ENCODE measurements at places on chromosomes 7 and 10.

GRCh38 chr10:88312855-88313254 lies 270.3 kb downstream of the RNLS start:
- no peak for DNase-seq

GRCh38 chr10:77333610-77334340 lies 303.8 kb downstream of the KCNMA1 start:
- DNase-seq = no peak

- DNase-seq = no peak
These were observed 183.2 kb downstream of the ADK start for GRCh38 chr10:74334221-74334620.

- no peak for DNase-seq
These were observed 190.8 kb downstream of the SORCS1 start for GRCh38 chr10:106973716-106974115.

- no peak for DNase-seq
These were observed 97.1 kb downstream of the VOPP1 start for GRCh38 chr7:55474944-55475854.

DNA sequence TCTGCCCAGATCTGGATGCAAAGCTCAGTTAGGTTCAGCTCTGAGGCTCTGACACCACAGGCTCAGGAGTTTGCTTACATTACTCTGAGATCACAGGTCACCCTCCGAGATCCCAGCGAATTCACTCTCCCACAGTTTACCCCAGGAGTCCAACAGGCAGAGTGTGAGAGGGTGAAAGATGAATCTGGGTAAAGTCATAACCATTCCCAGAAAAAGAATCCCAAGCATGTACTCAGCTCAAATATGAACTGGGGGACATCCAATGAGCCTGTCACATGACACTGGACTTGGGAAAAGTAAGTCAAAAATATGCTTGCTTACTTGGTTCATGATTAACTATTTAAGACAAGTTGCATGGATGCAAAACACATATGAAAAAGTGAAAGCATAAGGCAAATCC lies 110.3 kb upstream of the ARID5B start:
- no peak for DNase-seq

DNA sequence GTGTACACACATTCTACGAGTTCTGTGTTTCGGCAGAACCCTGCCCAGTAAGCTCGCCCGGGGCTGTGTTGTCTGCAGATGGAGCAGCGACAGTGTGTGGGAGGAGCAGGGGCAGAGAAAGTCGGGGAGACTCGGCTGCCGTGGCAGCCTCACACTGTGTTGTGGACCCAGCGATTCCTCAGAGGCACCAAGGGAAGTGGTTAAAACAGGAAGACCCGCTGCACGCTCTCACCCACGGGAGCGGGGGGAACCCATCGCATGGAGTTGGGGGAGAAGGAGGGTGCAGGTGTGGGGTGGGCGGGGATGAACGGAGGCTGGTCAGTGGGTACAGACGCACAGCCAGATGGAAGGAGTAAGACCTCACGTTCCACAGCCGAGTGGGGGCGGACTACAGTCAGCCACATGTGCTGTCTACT lies 250.2 kb downstream of the ELFN1 start:
- DNase-seq = no peak

DNA sequence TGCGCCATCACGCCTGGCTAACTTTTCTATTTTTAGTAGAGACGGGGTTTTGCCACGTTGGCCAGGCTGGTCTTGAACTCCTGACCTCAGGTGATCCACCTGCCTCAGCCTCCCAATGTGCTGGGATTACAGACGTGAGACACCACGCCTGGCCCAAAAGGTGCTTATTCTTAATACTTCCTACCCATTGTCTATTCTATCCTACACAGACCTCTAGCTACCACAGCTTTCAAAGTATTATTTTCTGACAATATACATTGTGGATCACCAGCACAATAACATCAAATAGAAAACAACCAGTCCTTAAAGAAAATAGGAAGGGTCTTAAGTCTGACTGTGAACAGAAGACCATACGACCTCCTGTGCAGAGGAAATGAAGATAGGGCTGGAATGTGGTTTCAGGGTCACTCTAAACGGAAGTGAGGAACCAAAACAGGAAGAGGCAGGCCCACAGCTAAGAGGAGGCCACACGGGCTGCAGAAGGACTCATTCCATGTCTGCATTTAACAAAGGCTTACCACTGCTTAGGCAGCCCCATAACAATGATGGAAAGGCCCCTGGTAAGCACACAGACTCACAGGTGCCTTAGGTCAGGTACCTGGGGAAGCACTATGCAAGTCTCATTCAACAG lies 115.2 kb downstream of the ZFAND4 start:
- DNase-seq = no peak

DNA sequence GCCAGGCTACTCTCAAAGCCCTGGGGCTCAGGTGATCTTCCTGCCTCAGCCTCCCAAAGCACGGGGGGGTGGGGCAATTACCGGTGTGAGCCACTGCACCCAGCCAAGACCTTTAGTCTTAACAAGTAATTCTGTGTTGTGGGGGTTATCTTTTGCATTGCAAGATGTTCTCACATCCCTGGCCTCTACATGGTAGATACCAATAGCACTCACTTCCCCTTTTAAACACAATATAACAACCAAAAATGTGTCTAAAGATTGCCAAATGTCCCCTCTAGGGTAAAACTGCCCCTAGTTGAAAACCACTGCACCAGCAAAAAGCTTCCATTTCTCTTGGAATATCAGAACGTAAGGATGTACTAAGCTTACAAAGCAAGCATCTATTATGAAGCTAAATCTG lies 225.0 kb downstream of the CTNNA3 start:
- no peak for DNase-seq

GRCh38 chr10:95693071-95693667 lies 558 bp downstream of the TCTN3 start:
- DNase-seq = no peak

DNA sequence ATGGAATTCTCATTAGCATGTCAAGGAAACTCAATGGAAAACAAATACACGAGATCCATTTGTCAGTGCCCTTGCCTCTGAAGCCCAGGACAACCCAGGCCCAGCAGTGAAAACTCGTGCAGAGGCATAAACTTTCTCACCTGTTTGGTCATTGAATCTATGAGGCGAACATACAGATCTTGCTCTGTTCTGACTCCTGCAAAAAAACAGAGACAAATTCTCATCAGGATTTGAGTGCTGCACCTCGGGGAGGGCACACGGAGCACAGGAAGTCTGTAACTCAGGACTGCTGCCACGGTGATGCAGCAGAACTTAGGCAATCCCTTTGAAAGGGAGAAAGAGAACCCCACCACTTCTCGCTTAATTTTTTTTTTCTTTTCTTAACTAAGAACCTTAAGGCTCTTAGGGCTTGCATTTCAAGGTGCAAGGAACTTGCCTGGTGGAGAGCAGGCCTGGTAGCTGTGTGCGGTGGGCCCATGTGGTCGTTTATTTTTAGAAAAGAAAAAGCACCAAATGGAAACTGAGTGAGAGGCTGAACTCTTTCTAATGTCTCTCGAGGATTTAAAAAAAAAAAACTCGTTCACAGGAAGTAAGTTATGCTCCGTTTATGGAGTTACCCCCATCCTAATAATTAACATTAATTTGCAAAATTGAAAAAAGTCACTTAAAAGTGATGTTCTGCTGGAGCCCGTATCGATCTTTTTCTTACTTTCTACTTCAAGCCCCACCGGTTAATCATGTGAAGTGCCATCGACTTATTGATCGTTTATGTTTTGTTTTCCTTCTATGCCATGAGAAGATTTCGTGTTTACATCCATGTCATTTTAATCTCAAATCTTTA lies 1.8 kb downstream of the EBF3 start:
- DNase-seq = no peak

DNA sequence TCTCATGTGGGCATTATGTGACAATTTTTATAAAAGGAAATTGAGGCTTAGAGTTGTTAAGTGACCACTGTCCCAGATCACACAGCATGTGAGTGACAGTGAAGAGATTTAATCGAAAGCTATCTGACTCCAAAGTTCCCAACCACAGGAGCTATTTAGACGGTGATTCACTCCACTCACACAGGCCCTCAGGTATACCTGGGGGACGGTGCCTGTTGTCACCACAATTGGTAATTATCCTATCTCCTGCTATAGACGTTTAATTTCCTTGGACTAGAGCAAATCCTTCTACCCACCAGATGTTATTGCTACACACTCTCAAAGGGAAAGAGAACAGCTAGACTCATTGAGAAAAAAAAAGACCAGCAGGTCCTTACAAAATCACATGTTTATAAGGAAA lies 145.5 kb downstream of the KLF6 start:
- no peak for DNase-seq

DNA sequence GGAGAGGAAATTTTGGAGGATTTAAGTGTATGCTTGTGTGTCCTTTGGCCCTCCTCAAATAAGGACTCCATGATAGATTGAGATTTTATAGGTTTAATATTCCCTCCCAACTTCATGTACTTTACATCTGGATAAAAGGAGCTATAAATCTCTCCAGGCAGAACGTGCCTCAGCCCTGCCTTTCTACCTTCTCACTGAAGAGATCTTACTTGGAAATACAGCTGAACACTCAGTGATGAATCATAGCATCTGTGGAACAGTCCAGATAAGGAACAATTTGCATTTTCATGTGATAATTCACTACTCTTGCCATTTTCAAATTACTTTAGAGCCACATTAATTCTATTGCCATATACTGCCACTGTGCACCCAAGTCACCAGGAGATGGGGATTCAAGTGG lies 364.6 kb upstream of the PODXL start:
- DNase-seq = no peak

GRCh38 chr10:100878291-100878910 lies 34.4 kb upstream of the SLF2 start:
- DNase-seq = no peak

GRCh38 chr10:88138319-88138848 lies 275.0 kb downstream of the PTEN start:
- no peak for DNase-seq
